ENCODE measurements at places on chromosomes 13 and 19. TPM values are rescaled to one million over a fixed set of nuclear protein-coding genes. Genes with fewer than 3 reads are reported as not detected.

DNA sequence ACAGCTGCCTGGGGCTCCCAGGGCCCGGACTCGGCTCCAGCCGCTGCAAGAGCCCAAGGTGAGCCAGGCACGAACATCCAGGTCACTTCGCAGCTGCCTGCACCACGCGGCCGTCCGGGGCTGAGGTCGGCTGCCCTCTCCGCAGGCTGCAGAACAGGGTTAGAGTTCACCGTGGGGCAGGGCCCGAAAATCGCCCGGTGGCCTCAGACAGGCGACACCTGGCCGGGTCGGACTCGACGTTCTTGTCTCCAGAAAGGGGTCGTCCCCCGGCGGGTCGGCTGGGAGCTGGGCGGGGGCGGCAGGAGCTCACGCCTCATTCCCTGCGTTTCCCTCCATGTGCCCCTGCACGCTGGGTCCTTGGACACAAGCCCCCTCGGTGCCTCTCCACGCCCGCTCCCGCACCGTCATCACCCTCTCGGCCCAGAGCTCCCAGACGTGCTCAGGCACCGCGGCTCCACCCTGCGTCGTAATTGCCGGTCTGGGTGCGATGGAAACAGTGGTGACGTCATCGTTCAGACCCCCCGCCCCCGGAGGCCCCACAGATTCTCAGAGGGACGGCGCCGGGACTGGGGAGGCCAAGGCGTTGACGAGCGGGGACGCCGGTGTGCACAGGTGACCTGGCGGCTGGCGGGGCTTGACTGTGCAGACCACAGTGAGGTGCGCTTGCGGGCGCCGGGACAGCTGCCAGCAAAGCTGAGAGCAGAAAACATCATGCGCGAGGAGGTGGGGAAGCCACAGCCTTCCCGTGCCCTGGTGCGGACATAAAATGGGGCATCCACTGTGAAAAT, 4.0 kb upstream of the GRIN3B start:
- no peaks in the 10 kb centered on the region for H3K4me1 ChIP-seq
- H3K4me3 ChIP-seq, result no peak overlapping the region
- no peaks in the 10 kb centered on the region for H3K27me3 ChIP-seq
- no peaks in the 10 kb centered on the region for H3K36me3 ChIP-seq

GRCh38 chr13:97238432-97238831, 16.3 kb downstream of the MBNL2 start:
- no peaks in the 10 kb centered on the region for H3K27me3 ChIP-seq
- H3K4me1 ChIP-seq, result peaks cover 43% of the 10 kb centered on the region
- no peak overlapping the region for H3K27ac ChIP-seq
- no peak overlapping the region for H3K4me3 ChIP-seq
- H3K36me3 ChIP-seq, result no peaks in the 10 kb centered on the region

GRCh38 chr13:22369840-22370239, 699.0 kb downstream of the FGF9 start:
- no peak for DNase-seq
- H3K4me3 ChIP-seq, result no peak overlapping the region
- no peaks in the 10 kb centered on the region for H3K36me3 ChIP-seq
- H3K27me3 ChIP-seq, result no peaks in the 10 kb centered on the region
- no peaks in the 10 kb centered on the region for H3K4me1 ChIP-seq

- H3K27ac ChIP-seq, result no peak overlapping the region
- H3K27me3 ChIP-seq, result no peaks in the 10 kb centered on the region
- no peak overlapping the region for H3K4me3 ChIP-seq
Measured at GRCh38 chr13:44810061-44810840, 179.0 kb downstream of the NUFIP1 start.

DNA sequence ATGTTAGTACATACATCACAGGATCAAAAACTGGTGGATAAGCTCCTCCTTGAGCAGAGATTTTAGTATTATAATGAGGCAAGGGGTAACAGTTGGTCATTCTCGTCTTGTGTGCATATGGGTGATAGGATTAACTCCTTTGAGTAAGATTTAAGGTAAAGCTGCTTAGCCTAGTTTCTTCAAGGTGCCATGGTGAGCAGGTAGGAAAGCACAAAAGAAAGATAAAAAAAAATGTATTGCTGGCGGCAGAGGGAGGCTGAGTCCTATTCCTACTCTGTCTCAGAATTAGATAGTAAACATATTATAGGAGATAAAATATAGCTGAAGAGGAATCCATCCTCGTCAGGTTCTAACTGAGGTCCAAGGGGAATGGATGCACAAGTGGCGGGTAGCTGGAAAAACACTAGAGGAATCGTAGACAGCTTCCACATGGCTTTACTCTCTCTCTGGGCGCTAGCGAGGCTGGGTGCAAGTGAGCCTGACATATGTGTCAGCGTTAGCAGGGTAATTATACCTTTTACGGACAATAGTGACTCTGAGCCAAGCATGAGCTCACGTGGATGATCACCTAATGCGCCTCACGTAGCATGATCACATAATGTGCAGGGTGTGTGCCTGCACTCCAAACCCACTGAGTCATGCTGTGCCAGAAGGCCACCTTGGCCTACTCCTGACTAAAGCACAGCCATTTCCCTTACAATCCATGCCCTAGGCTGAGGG, 734.3 kb upstream of the MIR17HG start:
- H3K4me3 ChIP-seq, result no peak overlapping the region
- DNase-seq, result no peak
- no peaks in the 10 kb centered on the region for H3K27me3 ChIP-seq
- H3K4me1 ChIP-seq, result no peaks in the 10 kb centered on the region
- no peaks in the 10 kb centered on the region for H3K36me3 ChIP-seq
- no peak overlapping the region for H3K27ac ChIP-seq

- no peak overlapping the region for H3K27ac ChIP-seq
- H3K27me3 ChIP-seq, result no peaks in the 10 kb centered on the region
- no peak overlapping the region for H3K4me3 ChIP-seq
Measured at GRCh38 chr13:42350141-42350540, 78.2 kb downstream of the AKAP11 start.

- H3K36me3 ChIP-seq, result peaks cover 8% of the 10 kb centered on the region
- H3K4me1 ChIP-seq, result peaks cover 26% of the 10 kb centered on the region
- no peak for DNase-seq
- H3K27me3 ChIP-seq, result no peaks in the 10 kb centered on the region
Measured at GRCh38 chr19:42282819-42283187, 13.8 kb downstream of the CIC start.

DNA sequence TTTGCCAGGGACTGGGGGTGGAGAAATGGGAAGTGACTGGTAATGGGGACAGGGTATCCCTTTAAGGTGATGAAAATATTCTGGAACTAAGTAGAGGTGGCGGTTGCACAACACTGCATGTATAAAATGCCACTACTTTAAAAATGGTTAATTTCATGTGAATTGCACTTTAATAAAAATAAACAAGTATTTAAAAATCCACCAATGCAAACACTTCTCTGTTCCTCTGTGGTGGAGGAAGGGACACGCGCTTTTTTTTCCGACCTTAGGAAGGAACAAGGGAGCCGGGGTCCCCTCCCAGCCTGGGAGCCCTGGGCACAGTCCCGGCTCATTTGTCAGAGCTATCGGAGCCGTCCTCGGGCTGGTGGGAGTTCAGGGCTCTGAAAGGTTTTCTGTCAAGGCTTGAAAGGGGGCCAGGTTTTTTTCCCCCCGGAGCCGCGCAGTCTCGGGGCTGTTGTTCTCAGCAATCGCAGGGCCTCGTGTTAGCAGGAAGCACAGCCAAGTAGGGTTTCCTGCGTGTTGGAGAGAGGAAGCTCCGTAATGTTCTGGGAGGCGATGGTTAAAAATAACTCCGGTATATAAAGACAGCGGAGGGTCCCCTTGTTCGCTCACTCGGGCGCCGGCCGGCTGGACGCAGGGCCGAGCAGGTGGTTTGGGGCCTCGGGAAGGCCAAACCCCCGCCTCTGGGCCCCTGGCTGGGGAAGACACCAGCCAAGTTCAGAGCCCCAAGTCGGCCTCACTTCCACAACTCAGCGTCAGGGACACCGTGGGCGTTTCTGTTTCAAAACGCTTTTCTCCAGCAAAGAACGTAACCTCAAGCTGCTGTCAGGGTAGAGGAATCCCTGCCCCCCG, 41.2 kb upstream of the KLF2 start:
- no peak overlapping the region for H3K4me3 ChIP-seq
- no peaks in the 10 kb centered on the region for H3K4me1 ChIP-seq
- no peaks in the 10 kb centered on the region for H3K27me3 ChIP-seq
- H3K36me3 ChIP-seq, result no peaks in the 10 kb centered on the region
- peak overlapping the region; percentile 8 for H3K27ac ChIP-seq

DNA sequence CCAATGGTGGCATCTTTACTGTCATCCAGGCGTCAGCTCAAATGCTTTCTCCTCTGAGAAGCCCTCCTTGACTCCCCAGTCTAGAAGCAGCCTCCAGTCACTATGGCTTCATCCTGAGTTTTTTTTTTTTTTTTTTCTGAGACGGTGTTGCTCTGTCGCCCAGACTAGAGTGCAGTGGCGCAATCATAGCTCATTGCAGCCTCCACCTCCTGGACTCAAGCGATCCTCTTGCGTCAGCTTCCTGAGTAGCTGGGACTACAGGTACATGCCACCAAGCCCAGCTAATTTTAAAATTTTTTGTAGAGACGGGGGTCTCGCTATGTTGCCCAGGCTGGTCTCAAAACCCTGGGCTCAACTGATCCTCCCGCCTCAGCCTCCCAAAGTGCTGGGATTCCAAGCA, 4.2 kb downstream of the NRTN start:
- no peak overlapping the region for H3K27ac ChIP-seq
- H3K27me3 ChIP-seq, result no peaks in the 10 kb centered on the region
- no peak for DNase-seq
- H3K4me3 ChIP-seq, result no peak overlapping the region
- no peaks in the 10 kb centered on the region for H3K4me1 ChIP-seq
- no peaks in the 10 kb centered on the region for H3K36me3 ChIP-seq

- peak; percentile 90 for DNase-seq
- no peaks in the 10 kb centered on the region for H3K36me3 ChIP-seq
- no peak overlapping the region for H3K27ac ChIP-seq
- no peaks in the 10 kb centered on the region for H3K4me1 ChIP-seq
Measured at GRCh38 chr19:18251587-18252369, 22.5 kb downstream of the IQCN start.

DNA sequence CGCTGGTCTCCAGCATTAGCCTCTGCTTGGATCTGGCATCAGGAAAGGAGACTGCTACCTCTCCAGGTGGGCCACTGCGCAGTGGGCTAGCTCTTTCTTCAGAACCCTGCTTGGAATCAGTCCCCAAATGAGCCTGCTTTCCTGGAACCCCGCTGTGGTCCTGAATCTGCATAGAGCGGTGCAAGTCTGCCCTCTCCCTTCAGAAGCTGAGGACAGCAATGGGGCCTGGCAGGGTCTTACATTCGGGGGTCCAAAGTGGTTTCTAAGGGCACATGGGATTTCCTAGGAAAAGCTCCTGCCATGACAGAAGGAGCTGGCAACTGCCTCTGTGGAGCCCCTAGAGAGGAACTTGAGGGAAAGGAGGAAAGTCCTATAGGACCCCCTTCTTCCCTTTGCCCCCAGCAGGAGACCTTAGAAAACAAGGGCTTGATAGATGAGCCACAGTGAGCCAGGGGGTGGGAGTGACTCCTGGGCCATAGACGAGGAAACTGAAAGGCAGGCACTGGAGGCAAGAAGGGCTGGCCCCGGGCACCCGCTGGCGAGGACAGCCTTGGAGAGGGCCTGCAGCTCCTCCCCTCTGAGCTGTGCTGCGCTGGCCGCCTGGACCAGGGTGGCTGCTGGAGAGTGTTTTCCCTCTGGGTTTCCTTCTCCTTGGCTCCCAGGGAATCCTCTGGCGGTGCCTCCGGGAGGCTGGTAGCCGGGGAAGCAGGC, 1.4 kb upstream of the VSTM2B start:
- no peak overlapping the region for H3K27ac ChIP-seq
- no peak for DNase-seq
- no peaks in the 10 kb centered on the region for H3K4me1 ChIP-seq
- H3K4me3 ChIP-seq, result no peak overlapping the region
- no peaks in the 10 kb centered on the region for H3K36me3 ChIP-seq

- H3K36me3 ChIP-seq, result no peaks in the 10 kb centered on the region
- H3K4me3 ChIP-seq, result no peak overlapping the region
- H3K27ac ChIP-seq, result no peak overlapping the region
- H3K4me1 ChIP-seq, result no peaks in the 10 kb centered on the region
Measured at GRCh38 chr13:19592657-19593180, 31.4 kb upstream of the TPTE2 start.

DNA sequence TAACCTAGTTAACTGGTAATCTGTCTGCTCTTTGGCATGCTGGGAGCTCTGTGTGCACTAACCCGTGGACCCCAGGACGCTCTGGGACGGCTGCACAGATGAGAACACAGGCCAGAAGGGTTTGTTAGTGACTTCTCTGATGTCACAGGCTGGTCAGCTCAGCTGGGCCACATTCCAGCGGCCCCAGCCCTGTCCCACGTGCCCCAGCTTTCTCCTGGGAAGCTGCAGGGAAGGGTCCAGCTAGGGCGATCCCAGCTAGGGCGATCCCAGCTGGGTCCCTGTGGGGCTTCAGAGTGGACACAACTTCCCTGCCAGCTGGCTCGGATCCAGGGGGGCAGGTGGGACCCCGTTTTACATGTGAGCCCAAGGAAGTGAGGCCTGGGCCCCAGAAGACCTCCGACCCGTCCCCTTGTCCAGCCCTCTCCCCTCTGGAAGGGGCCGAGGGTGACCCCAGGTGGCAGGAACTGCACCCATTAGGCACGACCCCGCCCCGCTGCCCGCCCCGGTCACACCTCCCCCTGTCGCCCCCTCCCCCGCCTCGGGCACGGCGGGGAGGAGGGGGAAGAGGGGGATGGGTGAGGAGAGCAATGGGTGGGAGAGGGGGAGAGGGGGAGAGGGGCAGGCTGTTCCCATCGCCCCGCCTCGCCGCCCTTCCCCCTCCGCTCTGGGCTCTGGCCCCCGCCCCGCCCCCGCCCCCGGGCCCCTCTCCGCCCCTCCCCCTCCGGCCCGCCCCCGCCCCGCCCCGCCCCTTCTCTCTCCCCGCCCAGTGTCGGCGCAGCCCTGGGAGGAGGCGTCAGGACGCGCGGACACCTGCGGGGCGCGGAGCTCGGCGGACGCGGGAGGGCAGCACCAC, 75.2 kb upstream of the MCF2L start:
- peak; percentile 90 for DNase-seq
- H3K4me1 ChIP-seq, result no peaks in the 10 kb centered on the region
- peak overlapping the region; percentile 44 for H3K4me3 ChIP-seq

DNA sequence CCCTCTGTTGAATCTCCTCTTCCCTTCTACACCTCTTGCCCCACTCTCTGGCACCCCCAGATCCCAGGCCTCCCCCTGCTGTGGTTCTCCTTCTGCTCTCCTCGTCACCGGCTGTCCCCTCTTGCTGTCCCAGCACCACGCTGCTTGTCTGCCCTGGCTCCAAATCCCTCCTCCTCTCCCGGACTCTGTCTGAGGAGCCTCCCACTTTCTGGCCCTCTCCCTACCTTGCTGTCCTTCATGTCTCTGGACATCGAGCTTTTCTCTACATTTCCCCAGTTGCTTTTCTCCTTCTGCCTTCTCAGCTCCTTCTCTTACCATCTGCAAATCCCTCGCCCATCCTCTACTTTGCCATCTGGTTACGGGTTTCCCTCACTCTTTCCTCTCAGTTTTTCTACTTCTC, 1.2 kb downstream of the ZNF347 start:
- H3K4me3 ChIP-seq, result peak overlapping the region; percentile 64
- DNase-seq, result peak; percentile 20
- H3K36me3 ChIP-seq, result no peaks in the 10 kb centered on the region

The SLITRK6 gene
- total RNA-seq, result 0.34 TPM

The CEACAM4 gene
- 1.1 TPM for total RNA-seq

The MBD3L3 gene
- not detected for total RNA-seq

The B3GLCT gene
- 3.4 TPM for total RNA-seq

The OR7D2 gene
- total RNA-seq, result not detected

The ZNF724 gene
- total RNA-seq, result 0.60 TPM

The PEAK3 gene
- not detected for total RNA-seq

All from pancreas (tissue), 10 donors.